ENCODE measurements at places on chromosomes 11 and 22. TPM values are rescaled to one million over a fixed set of nuclear protein-coding genes. Genes with fewer than 3 reads are reported as not detected.

GRCh38 chr11:11349870-11350337 lies 3.1 kb downstream of the CSNK2A3 start:
- peak; percentile 13 for DNase-seq

DNA sequence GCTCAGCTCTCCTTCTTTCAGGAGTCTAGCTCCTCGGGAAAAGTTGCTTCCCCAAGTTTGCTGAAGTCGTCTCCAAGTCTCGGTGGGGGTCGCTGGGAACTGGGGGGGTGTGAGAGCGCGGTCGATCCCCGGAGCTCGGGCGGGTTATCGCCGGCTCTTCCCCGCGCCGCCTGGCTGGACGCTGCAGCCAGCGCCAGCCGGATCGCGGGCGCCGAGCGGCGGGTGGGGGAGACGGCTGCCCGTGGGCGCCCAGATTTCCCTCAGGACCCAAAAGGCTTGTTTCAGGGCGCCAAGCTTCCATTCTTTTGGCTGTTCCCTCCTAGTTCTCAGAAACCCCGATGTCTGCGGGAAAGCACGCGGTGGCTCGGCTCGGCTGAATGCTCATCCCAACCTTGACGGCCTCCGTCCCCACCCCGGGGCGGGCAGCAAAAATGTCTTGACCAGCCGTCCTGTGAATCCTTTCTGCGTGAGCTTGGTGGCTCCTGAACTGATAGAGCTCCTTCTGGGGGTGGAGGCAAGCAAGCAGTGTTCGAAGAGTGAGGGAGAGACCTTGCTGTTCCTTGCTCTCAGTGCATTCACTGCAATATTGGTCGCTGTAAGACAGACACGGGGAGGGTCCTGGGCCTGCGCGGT lies 1.7 kb downstream of the ZBTB16 start:
- peak; percentile 57 for DNase-seq

- peak; percentile 1 for DNase-seq
Measured at GRCh38 chr11:106391771-106392420, 314.4 kb downstream of the AASDHPPT start.

GRCh38 chr11:32178692-32179091 lies 87.8 kb downstream of the RCN1 start:
- no peak for DNase-seq

Gene USP35
- 3.9 TPM for total RNA-seq

Gene TMEM126B
- 43.8 TPM for total RNA-seq

- DNase-seq = no peak
Measured at GRCh38 chr11:77410076-77410827, 63.6 kb downstream of the PAK1 start.

Gene OR5B21
- total RNA-seq = not detected

GRCh38 chr22:36467946-36468345 lies 13.5 kb downstream of the TXN2 start:
- DNase-seq = no peak

GRCh38 chr22:24496234-24496633 lies 1.1 kb downstream of the UPB1 start:
- no peak for DNase-seq

GRCh38 chr11:113567097-113567496 lies 91.9 kb upstream of the DRD2 start:
- DNase-seq = no peak

DNA sequence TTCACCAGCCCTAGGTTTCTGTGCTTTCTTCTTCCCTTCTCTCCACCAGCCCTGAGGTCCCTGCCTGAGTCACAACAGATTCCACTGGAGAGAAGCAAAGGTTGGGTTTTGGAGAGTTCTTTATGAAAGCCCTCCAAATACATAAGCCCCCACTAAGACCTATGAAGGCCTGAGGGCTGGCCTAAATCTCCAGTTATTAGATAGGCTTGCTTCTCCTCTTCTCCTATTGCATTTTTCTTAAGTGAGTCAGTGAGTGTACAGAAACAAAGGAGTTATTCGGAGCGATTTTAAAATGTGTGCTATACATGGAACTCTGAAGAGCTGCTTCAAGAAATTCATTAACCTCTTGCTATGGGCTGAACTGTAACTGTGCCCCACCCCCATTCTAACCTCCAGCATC lies 1057.3 kb downstream of the OPCML start:
- no peak for DNase-seq

Gene IFITM10
- 0.44 TPM for total RNA-seq

- DNase-seq = no peak
Measured at GRCh38 chr11:65501186-65501471, 2.3 kb downstream of the MALAT1 start.

Data from lung microvascular endothelial cell (primary cell).